ENCODE measurements at places on chromosomes 4 and X. TPM values are rescaled to one million over a fixed set of nuclear protein-coding genes. Genes with fewer than 3 reads are reported as not detected.

DNA sequence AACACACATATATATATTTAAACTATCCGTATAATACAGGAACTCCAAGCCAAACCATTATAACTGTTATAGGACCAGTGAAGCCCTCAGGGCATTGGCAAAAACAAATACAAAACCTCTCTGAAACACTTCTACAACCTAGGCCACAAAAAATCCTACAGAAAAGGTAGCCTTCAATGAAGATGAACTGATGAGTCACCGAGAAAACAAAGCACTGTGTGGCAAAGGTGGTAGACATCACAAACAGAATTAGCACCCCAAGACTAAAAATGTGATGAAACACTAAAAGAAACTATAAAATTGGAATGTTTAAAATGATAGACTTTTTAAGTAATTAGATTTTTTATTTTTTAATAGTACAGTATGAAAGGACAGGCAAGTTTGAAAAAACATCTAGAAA lies 5.5 kb upstream of the HSPA4L start:
- H3K4me3 ChIP-seq: no peak overlapping the region
- H3K36me3 ChIP-seq: no peaks in the 10 kb centered on the region
- H3K27me3 ChIP-seq: no peaks in the 10 kb centered on the region
- no peaks in the 10 kb centered on the region for H3K4me1 ChIP-seq

XAGE2 gene
- total RNA-seq: 5.2 TPM

GUCY2F gene
- total RNA-seq: 0.12 TPM

GRCh38 chr4:84962102-84962501 lies 4.4 kb downstream of the WDFY3 start:
- no peaks in the 10 kb centered on the region for H3K27me3 ChIP-seq
- H3K36me3 ChIP-seq: no peaks in the 10 kb centered on the region
- no peak overlapping the region for H3K27ac ChIP-seq
- H3K4me1 ChIP-seq: peaks cover 26% of the 10 kb centered on the region
- no peak for DNase-seq

DNA sequence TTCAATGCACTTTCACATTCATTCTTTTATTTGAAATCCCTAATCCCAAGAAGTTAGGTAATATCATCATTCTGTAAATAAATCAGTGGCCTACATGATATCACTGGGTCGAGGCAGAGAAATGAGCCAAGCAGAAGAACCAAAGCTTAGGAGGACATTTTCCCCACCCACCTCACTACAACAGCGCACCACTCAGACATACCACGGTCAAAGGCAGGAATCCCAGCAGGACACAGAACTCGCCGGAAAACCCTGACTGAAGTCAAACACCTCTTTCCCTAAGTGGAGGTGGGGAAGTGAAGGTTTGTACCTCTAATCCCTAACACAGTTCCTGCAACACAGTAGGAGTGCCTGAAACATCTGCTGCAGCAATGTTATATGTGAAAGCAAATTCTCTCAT lies 21.5 kb downstream of the RELL1 start:
- no peak overlapping the region for H3K27ac ChIP-seq
- no peaks in the 10 kb centered on the region for H3K36me3 ChIP-seq
- no peaks in the 10 kb centered on the region for H3K27me3 ChIP-seq
- H3K4me3 ChIP-seq: no peak overlapping the region

SNCA gene
- total RNA-seq: 12.1 TPM
